ENCODE measurements at places on chromosomes 3 and 15.

DNA sequence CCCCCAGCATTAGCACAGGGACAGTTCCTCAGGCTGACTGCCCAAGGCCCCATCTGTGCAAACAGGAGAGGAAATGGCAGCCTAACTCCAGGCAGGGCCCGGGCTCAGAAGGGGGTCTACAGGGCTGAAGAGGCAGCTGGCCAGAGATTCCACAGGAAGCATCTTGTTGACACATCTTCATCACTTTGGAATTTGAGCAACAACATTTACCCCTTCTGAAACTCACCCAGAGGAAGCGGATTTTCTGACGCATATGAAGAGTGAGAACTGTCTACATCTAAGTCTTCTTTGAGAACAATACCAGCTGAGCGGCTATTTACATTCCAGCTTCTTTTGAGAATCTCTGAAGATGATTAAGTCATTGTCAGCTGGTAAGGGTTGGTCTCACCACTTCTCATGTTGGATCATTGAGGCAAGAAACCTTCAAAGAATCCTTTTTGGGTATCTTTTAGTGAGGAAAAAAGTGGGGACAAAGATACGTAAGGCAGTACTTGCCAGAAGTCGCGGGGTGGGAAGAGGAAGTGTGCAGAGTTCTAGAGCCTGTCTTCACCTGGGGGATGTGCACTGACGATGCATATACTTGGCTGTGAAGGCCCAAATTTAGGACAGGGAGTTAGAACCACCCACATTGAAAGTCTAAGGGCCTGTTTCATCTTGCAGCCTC lies 25.4 kb upstream of the SRP14 start:
- DNase-seq: no peak

- DNase-seq: no peak
Measured at GRCh38 chr15:63312286-63312685, 34.9 kb downstream of the APH1B start.

DNA sequence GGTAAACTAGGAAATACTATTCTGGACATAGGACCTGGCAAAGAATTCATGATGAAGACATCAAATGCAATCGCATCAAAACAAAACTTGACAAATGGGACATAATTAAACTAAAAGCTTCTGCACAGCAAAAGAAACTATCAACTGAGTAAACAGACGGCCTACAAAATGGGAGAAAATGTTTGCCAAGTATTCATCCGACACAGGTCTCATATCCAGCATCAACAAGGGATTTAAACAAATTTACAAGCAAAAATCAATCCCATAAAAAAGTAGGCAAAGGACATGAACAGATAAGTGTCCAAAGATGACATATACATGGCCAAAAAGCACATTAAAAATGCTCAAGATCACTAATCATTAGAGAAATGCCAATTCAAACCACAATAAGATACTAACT lies 1088.9 kb downstream of the NAALADL2 start:
- DNase-seq: no peak

GRCh38 chr15:70791259-70791658 lies 27.9 kb upstream of the UACA start:
- DNase-seq: no peak

DNA sequence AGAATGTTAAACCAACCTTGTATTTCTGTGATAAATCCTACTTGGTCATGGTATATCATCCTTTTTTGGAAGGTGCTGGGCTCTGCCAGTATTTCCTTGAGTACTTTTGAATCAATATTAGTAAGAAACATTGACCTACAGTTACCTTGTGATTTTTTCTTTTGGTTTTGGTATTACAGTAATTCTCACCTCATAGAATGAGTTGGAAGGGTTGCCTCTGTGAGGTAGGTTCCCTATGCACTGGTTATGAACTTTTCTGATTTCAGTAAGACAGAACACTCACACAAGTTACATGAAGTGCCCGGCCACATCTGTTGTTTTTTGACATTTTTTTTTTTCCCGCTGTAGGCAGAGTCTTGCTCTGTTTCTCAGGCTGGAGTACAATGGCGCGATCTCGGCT lies 20.0 kb downstream of the PCCB start:
- DNase-seq: no peak
